ENCODE measurements at places on chromosomes 4 and X. TPM values are rescaled to one million over a fixed set of nuclear protein-coding genes. Genes with fewer than 3 reads are reported as not detected.

GRCh38 chr4:117740736-117741135, 293.6 kb upstream of the NDST3 start:
- no peak for DNase-seq

The BRCC3 gene
- 16.2 TPM for total RNA-seq

- no peak for DNase-seq
Observed at GRCh38 chr4:140816806-140817510, 60.8 kb upstream of the TBC1D9 start.

The VSIG1 gene
- 0.44 TPM for total RNA-seq

GRCh38 chr4:692771-693554, 4.0 kb upstream of the SLC49A3 start:
- no peak for DNase-seq

GRCh38 chr4:113997206-113997605, 17.8 kb upstream of the ARSJ start:
- DNase-seq, result no peak

All from glomerular endothelial cell (primary cell).